ENCODE measurements at places on chromosomes 2 and 18.

- DNase-seq: no peak
Observed at GRCh38 chr2:180115675-180116074, 108.6 kb upstream of the CWC22 start.

DNA sequence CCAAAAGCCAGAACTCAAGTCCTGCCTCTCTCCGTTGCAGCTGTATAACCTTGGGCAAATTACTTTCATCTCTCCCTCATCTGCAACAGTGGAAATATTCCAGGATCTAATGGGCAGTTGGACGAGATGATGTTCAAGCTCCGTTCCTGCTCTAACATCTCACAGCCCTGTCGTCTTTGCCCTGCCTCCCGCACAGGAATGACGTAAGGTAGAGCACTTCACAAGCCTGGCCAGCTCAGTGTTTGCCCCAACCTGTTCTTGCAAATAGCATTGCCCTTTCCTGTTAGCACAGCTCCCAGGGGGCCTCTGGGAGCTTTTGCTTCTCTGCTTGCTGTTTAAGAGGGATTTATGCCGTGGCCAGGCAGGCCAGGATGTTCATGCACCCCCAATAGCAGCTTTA is 107.9 kb downstream of the KLHL29 start:
- DNase-seq: peak; percentile 82

DNA sequence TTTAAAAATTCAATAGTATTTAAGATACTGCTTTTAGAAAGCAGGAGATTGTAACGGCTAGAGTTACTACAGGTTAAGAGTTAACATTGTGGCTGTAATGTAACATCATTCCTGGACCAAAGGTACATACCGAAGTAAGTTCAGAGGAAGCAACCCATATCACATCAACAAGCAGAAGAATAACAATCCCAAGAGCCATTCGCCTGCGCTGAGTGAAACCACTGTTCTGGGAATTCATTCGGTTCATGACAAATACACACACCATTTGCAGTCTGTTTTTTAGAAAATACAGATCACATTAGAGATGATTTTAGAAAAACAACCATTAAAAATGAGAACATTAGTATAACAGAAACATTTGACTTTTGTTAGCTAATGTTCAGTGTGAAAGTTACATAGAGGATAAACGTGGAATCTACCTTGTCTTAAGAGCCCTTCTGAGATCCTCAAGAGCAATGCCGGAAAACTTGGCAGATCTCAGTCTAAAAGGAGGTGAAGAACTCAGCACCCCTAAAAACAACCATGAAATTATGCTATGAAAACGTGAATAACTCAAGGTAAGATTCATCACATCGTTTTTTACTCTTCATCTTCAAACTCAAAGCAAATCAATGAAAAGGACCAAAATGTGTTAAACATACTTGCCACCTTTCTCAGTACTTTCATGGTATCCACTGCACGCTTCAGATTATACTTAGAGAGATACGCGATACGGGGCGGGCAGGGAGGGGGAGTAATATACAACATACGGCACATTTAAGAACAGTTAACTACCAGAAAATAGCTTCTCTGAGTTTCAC is 1.2 kb downstream of the SLC35F5 start:
- DNase-seq: peak; percentile 70

GRCh38 chr2:157938556-157938955 is 62.4 kb upstream of the ACVR1 start:
- DNase-seq: no peak

DNA sequence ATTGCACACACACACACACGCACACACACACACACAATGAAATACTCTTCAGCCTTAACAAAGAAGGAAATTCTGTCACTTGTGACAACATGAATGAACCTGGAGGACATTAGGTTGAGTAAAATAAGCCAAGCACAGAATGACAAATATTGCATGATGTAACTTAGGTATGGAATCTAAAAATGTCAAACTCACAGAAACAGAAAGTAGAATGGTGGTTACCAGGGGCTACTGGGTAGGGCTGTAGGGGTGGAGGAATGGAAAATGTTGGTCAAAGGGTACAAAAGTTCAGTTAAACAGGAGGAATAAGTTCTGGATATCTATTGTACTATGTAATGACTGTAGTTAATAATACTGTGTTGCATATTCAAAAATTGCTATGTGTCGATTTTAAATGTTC is 29.5 kb downstream of the SCN2A start:
- DNase-seq: no peak

DNA sequence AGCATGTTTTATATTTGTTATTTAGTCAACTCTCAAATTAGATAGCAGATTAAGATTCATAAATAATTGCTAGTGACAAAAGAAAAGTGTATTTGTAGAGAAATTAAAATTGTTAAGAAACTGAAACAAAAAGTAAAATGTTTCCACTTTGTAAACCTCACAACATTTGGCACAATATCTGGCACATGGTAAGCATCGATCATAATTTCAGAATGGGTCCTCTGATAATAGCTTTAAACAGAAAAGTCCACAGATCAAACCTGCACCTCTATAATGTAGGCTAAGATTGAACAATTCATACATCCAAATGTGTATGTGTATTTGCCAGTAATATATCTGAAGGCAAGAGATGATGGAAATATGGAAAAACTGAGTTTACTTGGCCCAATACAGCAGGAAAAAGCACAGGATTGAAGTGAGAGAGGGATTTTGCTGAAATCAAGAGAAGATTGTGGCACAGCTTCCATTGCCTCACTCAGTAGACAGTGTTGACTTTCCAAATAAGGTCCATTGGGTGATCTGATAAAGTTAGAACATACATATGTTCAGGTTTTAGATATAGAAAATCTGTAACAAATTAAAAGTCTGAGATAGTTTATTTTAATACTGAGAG is 39.4 kb downstream of the COBLL1 start:
- no peak for DNase-seq

GRCh38 chr2:105400138-105400540 is 1.3 kb upstream of the FHL2 start:
- DNase-seq: no peak

DNA sequence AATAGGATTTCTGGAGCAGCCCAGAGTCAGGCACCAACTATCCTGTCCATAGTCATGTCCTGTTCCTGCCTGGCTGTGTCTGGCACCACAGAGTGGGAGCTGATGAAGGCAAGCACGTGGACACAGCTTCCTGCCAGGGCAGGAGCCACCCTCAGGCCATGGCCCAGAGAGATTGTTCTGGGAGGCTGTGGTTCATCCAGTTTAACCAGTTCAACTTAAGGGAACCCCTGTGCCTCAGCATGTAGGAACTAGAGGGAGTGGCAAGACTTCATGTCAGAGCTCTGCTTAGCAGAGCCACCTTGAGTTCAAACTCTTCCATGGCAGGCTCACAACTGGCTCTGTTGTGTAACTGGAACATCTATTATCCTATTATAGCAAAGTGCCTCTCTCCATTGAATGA is 73.2 kb upstream of the NCKAP5 start:
- DNase-seq: peak; percentile 82

DNA sequence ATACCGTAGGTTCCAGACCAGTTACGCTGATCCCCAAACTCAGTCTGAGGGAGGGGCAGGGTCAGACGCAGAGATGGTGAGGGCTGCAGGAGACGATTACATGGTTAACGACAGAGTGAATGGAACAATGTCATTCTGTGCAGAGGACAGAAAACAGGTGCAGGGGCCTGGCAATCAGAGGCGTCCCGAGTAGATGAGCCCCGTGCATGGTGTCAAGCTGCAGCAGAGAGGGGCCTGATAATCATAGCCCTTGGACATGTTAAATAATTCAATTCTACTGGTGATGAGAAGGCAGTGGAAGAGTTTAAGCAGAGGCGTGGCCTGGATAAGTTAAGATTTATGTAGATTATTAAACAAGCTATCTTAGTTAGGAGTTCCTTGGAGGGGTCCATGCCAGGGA is 178.6 kb downstream of the MYT1L start:
- DNase-seq: no peak

DNA sequence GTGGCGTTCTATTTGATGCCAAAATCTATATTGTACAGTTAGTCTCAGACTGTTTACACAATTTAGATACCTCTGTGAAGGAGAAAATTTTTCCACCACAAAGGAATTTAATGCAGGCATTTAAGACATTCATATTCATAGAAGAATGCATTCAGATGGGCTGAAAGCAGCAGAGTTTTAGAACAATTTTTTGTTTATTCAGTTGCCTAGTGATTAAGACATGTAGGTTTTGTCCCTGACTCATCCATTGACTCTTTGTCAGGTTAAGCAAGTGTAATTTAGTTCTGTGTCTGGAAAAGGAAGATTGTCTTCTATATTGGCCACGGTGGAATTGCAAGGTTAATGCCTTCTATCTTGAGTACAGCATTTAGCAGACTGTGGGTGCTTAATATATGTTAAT is 515.0 kb downstream of the PARD3B start:
- peak; percentile 41 for DNase-seq

- DNase-seq: no peak
Observed at GRCh38 chr2:121865914-121866313, 110.5 kb downstream of the TSN start.

GRCh38 chr18:45777393-45777792 is 48.1 kb upstream of the SIGLEC15 start:
- DNase-seq: no peak

DNA sequence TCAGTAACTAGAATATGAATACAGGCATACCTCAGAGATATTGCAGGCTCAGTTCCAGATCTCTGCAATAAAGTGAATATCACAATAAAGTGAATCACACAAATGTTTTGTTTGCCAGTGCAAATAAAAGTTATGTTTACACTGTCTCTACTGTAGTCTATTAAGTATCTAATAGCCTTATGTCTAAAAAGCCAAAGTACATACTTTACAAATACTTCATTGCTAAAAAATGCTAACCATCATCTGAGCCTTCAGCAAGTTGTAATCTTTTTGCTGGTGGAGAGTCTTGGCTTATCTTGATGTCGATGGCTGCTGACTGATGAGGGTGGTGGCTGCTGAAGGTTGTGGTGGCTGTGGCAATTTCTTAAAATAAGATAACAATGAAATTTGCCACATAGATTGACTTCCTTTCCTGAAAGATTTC is 159.4 kb downstream of the MYO1B start:
- DNase-seq: no peak

DNA sequence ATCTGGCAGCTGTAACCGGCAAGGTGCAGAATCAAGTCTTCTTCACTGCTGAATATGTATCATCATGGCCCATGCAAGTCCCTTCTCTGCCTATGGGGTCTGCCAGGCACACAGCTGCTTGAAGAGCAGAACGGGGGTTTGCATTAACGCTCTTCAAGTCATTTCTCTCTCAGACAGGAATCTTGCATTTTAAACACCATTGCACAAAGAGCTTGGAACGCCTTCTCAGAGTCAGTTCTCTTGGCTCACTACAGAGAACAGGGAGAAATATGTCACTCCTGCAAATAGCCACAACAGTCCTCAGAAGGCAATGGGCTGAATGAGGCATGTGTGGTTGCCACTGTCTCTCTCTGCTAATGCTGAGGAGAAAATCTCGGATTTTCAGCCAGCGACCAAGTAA is 2173.5 kb upstream of the PIK3C3 start:
- no peak for DNase-seq

DNA sequence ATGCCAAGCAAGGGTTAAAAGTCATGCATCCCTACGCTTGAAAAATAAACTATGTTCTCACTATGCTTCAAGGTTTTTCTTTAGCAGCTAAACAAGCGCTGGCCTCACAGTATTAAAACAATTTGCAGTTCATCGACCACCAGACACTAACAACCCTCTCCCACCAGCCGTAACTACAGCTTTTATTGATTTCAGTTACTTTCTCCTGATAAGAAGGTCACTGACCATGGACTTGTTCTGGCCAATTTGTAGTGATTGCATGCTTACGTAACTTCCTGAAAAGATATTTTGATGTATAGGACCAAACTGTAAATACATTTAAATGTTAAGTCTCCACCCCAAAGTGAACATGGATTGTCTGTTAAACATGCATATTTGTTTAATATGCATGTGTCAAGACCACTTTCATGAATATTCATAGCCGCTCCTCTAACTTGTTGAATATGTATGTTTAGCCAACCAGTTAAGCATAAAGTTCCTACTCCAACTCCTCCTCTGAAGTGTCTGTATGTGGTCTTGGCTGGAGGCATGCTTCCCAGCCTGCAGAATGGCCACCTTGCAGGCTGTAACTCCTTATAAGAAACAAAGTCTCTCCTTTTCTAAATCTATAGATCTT is 1.7 kb upstream of the THOC1 start:
- DNase-seq: no peak

DNA sequence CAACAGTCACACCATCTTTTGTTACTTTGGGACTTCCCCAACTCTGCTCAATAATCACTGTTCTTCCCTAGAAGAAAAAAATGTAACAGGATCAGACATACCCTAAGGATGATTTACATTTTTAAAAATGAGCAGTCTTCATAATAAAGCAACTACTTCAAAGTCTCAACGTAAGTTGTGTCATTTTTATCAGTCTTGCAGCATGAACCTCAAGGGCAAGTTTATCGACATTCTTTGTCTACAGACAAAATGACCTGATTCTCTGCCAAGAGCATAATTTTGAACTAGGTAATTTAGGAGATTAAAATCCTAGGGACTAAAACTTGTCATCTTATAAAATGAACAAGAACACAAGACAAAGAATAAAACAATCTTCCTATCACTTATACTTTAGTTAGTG is 2.3 kb downstream of the HSPD1 start:
- DNase-seq: no peak

DNA sequence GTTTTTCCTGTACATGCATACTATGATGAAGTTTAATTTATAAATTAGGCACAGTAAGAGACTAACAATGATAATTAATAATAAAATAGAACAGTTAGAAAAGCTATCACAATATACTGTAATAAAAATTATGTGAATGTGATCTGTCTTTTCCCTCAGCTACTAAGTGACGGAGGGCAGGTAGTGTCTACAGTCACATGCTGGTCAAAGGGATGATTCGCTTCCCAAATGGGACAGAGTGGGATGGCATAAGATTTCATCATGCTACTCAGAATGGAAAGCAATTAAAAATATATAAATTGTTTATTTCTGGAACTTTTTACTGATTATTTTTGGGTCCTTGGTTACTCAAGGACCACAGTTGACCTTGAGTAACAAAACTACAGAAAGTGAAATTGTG is 71.5 kb downstream of the DAW1 start:
- no peak for DNase-seq

- no peak for DNase-seq
Observed at GRCh38 chr2:239636808-239637207, 236.0 kb upstream of the HDAC4 start.

GRCh38 chr2:241739651-241740050 is 5.2 kb downstream of the D2HGDH start:
- DNase-seq: no peak

- peak; percentile 68 for DNase-seq
Observed at GRCh38 chr18:62663731-62664336, 51.5 kb upstream of the PHLPP1 start.

DNA sequence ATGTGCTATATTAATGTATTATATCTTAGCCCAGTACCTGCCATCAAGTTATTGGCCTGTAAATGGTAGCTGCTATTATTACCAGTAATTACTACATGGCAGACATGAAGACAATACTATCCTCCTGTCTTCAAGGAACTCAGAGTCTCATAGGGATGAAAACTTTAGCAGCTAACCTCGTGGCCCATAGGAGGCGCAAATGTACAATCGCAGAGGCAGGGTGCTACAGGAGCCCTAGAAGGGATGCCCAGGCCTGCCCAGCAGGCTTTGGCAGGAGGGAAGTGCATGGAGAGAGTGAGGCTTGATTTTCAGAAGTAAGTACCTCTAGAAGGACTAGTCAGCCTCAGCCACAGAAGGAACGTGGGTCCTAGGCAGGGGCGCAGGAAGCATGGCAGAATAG is 44.7 kb upstream of the KIDINS220 start:
- peak; percentile 32 for DNase-seq

GRCh38 chr2:74515981-74516633 is 1.9 kb downstream of the TLX2 start:
- peak; percentile 87 for DNase-seq

- peak; percentile 22 for DNase-seq
Observed at GRCh38 chr2:102253140-102253752, 58.1 kb upstream of the IL1RL1 start.

All from DMS53 (cell line).